ENCODE measurements at places on chromosomes 11 and 22.

- DNase-seq = no peak
Observed at GRCh38 chr11:44171518-44171917, 76.0 kb downstream of the EXT2 start.

DNA sequence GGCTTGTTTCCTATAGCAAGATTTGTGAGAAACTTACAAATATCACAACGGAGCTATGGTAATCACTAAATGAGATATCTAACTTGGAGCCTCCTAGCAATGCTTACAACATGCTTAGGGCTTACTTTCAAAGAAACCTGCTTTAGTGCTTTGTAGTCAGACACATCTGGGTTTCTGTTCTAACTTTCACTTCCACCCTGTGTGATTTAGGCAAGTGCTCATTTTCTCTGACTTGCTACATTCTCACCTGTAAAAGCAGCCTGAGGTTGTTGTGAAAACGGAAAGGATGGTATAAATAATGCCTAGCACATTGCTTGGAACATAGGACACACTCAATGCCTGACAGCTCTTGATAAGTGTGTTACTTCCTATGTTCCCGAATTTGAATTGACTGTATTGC is 45.6 kb downstream of the LRRC4C start:
- DNase-seq = no peak

DNA sequence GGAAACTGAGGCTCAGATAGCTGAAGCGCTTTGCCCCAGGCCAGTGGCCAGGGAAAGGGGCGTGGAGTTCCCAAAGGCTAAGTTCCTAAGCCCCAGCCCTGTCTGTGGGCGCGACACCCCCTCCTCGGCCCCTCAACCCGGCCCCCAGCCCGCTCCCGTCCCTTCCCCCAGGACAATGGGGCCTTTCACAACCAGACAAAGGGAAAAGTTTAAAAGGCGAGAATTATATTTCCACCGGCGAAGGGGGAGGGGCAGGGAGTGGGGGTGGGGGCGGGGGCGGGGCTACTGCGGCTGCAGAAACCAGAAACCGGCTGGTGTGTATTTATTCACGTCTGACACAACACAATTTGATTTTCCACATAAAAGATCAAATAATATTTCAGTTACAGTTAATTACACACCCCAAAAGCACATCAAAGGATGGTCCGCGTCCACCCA is 192.1 kb downstream of the MN1 start:
- no peak for DNase-seq

GRCh38 chr11:24734742-24735237 is 237.9 kb downstream of the LUZP2 start:
- DNase-seq = no peak

DNA sequence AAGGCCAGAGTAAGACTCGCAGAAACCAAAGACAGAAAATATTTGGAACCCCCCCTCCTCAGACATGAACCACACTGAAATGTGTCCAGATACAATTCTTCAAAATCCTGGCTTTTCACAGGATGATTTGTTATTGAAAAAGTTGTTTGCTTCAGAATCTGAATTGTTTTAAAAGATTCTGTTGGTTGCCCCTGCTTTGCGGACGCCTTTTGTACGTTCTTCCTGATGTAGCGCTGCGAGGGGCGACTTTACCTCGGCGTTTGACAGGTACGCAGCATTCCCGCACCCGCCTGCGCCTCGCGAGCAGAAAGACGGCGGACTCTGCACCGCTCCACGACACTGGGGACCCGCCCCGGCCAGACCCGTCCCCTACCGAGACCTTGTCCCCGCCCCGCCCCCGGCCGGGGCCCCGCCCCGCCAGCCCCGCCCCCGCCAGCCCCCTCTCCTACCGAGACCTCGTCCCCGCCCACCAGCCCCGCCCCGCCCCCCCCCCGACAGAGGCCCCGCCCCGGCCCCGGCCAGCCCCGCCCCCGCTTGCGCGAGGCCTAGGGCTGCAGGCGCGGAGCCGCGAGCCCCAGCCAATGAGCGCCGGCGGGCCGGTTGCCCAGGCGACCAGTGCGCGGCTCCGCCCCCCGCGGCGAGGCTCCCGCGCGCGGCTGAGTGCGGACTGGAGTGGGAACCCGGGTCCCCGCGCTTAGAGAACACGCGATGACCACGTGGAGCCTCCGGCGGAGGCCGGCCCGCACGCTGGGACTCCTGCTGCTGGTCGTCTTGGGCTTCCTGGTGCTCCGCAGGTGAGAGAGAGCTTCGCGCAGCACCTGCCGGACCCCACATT is at the start of gene GLB1L2:
GLB1L2 (plus strand) TSS at position 635 of the 835 bp plus-strand sequence; CDS start at position 709, 74 bp downstream.
- peak; percentile 78 for DNase-seq

DNA sequence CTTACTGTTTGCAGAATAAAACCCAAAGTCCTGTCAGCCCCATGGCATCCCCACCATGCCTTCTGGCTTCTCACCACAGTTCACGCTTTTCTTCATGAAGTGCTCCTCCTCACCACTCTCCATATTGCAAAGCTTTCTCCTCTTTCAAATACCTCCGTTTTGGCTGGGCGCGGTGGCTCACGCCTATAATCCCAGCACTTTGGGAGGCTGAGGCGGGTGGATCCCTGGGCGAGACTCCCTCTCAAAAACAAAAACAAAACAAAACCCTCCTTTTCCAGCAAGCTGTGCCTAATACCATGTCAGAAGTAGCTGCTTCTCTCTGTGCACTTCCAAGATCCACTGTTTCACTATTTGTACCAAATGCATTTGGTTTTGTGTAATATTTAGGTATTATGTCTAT is 6.7 kb downstream of the BACE1 start:
- DNase-seq = no peak

- DNase-seq = no peak
Observed at GRCh38 chr11:121901886-121902285, 214.1 kb downstream of the BLID start.

- no peak for DNase-seq
Observed at GRCh38 chr11:131756479-131757110, 386.2 kb downstream of the NTM start.

DNA sequence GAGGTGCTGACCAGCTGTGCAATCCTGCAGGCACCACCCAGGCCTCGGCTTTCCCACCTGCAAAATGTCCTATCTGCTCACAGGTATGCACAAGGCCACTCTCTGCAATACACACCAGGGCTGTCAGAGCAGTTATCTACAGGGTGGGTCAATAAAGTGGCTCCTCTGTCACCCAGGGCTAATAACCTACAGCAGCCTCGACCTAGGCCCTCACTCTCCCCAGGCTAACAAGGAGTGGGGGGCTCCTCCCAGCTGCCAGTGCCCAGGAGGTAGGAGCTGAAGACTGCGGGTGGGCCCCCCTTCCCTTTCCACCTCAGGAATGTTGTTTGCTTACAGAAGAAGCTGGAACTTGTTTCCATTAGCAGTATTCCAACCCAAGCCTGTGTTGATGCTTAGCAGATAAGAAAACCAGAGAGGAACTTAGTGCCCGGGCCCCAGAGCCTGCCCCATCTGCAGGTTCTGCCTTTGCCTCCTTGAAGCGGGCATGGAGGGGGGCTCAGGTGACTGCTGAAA is 26.8 kb downstream of the MYH9 start:
- DNase-seq = no peak

GRCh38 chr22:46432164-46433068 is 96.9 kb downstream of the TRMU start:
- DNase-seq = no peak

DNA sequence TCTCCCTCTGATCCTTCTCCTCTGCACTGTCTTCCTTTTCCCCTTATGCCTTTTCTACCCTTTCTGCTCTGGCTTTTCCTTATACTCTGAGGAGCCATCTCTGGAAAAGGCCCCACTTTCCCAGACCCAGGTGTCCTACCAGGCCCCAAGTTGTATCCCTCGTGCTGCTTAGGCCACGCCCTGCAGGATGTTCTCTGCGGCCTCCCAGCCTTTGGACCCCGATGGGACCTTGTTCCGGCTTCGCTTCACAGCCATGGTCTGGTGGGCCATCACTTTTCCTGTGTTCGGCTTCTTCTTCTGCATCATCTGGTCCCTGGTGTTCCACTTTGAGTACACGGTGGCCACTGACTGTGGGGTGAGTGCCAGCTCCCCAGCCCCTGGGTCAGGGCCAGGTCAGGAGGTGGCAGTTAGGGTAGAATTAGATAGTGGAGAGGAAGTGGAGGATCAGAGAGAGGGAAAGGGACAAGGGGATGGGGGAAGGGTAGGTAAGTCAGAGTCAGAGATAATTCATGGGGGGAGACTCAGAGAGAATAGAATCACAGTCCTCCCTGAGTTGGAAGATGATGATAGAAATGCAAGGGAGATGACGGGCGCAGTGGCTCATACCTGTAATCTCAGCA is 8.9 kb downstream of the PGAP2 start:
- no peak for DNase-seq

DNA sequence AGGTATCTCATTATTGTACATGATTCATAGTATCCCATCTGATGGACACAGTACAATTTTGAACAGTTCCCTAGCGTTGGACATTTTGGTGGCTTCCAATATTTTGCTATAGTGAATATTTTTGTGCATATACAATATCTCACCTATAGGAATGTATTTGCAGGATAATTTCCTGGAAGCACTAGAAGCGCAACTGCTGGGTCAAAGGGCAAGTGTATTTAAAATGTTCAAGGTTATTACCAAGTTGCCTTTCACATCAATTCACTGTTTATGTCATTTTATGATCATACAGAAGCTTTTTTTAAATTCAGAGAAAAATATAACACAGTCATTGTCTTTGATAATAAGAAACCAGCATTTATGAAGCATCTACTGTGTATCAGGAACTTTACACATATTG is 19.1 kb upstream of the RPS3 start:
- DNase-seq = no peak

DNA sequence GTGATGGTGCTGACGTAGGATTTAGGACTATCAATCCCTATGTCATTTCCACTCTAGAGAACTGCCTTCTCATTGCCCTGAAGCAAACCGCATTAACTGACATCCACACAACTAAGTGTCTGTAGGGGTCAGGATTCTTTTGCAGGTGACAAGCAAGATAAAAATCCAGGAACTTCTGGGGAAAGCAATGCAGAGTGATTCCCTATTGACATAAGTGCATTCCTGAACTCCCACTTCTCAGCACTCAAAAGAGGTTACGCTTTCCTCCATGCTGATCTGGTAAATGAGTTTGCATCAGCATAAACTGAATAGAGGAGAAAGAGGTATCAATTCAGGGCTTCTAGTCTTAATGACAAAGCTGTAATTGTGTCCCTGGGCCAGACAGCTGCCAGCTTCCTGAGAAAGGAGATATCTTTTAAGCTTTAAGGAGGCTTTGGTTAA is 224.6 kb upstream of the ISX start:
- DNase-seq = no peak

DNA sequence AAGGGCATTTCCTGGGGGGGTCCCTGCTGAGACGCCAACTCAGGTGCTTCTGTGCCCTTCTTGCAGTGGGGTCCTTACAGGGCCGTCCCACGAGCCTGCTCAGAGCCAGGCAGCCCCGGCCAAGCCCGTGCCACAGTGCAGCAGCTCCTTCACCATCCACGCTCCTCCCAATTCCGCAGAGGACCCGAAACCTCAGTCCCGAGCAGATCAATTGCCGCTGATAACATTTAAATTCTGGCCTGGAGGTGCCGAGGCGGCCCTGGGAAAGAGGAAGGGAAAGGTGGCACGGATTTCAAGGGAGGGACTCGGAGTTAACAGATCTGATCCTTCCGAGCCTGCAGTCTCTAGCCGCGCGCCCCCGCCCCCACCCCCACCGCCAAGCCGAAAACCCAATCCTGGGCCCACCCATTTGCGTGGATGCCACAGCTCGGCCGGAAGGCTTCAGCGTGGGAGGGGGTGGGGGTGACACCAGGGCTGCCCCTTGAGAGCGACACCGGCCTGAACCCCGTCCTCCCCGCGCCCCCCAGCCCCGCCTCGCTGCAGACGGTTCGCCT is 32.3 kb upstream of the JAM3 start:
- DNase-seq = no peak

DNA sequence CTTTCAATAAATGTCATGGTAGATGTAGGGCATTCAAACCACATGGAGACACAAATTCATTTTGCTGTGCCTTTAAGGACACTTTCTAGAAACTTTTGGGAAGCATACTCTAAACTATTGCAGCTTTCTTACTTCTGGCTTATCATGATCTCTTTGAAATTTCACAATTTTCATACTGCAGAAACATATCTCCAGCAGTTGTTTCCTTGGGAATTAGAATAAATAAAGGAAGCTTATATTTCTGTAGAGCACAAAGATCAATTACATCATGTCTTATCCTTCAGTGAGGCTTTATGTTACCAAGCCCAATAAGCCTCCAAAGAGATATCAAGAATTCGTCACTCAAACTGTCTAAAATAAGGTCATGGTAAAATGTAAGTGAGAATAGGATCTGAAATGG is 74.5 kb upstream of the RAB38 start:
- DNase-seq = no peak

DNA sequence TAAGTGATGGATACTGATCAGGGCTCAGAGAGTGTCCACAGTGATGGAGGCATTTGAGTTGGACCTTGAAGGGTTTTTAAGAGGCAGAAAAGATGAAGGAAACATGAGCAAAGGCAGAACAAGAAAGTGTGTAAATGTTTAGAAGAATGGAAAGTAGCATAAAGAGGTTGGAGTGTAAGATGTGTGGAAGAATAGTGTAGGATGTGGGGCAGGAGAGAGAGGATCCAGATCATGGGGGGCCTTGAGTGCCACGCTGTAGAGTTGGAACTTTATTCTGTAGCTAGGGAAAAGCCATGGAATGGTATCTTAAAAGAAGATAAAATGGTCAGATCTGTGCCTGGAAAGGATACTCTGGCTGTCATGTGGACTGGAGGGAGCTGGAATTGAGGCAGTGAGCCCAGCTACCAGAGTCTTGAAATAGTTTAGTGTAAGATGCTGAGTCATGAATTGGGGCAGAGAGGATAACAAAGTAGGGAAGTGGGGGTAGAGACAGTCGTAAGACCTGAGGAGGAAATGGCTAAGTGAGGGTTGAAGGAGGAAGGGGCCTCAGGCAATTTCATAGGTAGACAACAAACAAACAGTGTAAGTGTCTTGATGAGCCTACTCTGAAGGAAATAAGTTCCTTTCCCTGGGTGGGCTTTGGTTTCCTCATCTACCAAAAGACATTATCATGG is 6.7 kb downstream of the KCNE3 start:
- no peak for DNase-seq

GRCh38 chr22:40323681-40324171 is 22.6 kb upstream of the ADSL start:
- DNase-seq = no peak

- no peak for DNase-seq
Observed at GRCh38 chr11:44839458-44840084, 111.1 kb downstream of the TP53I11 start.

- DNase-seq = no peak
Observed at GRCh38 chr11:107505647-107506225, 48.1 kb upstream of the CWF19L2 start.

DNA sequence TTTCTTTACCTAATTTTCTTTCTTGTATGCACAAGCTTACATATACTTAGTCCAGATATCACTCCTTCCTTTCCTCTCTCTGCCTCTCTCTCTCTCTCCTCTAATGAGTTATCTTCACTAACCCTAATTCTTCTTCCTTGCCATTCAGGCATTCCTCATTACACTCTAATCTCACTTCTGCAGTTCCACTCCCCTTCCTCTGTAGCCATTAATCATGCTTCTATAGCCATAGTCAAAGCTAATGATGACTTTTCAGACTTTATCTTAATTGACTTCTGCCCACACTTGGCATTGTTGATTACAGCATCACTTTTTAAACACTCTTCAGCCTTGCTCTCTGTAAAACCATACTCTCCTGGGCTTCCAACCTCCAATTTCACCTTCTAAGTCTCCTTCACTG is 35.3 kb upstream of the SC5D start:
- no peak for DNase-seq

All from NCI-H2081 (cell line).